ENCODE measurements at places on chromosomes 1 and 21.
A peak's percentile ranks its signal among the peaks of the same experiment; 100 is the strongest.

DNA sequence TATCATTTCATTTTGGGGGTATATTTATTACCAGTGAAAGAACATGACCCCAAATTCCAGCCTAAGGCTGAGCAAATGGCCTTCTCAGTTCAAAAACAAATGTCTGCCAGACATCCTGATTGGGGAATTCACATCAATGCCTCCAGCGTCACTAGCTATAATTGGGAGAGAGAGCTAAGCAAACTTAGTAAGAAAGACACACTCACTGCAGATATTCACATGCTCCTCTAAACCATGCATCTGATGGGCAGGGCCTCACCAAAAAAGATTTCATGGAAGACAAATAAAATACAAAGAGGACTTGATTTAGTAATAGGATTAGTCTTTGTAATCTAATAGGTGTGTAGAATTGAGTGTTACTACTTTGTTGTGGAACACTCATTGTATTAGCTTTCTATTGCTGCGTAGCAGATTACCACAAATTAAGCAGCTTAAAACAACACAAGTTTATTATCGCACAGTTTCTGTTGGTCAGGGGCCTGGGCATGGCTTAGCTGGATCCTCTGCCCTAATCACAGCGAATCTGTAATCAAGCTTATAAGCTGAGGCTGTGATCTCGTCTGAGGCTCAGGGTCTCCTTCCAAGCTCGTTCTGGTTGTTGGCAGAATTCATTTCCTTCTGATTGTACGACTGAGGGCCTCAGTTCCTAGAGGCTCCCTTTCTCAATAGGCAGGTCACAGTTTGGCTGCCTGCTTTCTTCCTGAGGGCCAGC, 243.0 kb downstream of the PBX1 start:
- DNase-seq, result no peak

- DNase-seq, result no peak
Measured at GRCh38 chr1:30808067-30808662, 50.6 kb upstream of the LAPTM5 start.

DNA sequence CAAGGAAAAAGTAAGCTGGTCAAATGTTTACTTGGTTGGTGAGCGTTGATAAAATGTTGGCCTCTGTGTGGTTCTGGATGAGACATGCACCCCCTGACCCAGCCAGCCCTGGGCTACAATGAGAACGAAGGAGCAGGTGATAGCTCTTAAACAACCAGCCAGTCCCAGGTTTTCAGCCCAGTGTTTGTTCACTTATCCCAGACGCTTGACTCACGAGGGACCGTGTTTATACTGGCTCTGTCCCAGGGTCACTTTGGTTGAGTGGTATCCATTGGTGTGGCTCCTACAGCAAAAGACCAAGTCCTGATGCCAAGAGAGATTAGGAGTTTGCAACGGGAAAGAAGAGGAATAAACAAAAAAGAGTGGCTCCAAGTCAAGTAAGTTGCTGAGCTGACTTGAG, 86.9 kb downstream of the KCNJ15 start:
- no peak for DNase-seq

DNA sequence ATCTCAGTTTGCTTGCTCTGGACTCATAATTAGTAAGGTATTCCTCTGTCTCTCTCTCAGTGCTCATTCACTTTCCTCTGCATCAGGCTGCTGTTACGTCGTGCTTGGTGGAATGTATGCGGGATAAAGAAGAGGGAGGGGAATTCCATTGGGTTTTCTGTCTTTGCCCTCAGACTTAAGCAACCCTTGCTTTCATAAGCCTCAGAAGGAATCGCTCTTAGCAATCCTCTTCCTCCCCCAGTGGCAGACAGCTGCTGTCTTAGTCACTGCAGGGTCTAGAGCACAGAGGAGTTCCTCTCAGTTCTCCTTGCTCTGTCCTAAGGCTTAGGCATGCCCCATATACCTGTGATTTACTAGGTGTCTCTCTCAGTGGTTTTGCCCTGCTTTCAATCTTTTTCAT, 19.1 kb upstream of the NTMT2 start:
- DNase-seq, result no peak

DNA sequence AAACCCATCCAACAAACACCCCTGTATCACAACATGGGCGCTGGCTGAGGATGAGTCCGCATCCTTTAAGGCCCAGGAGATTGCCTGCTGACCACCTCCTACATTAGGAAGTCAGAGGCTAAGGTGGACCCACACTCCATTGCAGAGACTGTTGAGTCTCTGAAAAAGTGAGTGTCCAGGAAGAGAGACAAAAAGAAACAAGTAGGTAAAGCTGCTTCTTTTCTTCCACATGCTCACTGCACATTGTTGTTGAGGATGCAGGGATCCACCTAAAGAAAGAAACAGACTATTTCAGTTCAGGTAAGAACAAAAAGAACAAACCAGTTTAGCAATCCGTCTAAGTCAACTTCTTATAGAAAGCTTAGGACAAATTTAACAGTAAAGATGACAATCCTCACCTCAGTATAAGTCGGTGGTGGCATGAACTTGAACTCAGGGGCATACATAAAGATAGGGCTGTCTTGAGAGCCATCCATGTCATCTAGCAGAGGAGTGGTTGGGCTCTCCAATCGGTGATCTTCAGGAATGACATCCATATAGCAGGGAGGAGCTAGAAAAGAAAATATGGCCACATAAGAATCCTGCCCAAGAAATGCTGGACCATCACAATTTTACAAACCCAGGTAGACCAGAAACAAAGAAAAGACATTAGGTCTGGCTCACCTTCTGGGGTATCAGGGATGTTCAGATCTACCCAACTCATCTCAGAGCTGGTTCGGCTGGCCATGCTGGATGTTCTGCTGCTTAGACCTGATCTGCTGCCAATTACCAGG, 2.6 kb downstream of the TXNIP start:
- DNase-seq, result no peak

GRCh38 chr1:180282401-180283044, 52.5 kb downstream of the LHX4 start:
- no peak for DNase-seq

- DNase-seq, result no peak
Measured at GRCh38 chr1:86114816-86115400, 41.7 kb downstream of the COL24A1 start.

DNA sequence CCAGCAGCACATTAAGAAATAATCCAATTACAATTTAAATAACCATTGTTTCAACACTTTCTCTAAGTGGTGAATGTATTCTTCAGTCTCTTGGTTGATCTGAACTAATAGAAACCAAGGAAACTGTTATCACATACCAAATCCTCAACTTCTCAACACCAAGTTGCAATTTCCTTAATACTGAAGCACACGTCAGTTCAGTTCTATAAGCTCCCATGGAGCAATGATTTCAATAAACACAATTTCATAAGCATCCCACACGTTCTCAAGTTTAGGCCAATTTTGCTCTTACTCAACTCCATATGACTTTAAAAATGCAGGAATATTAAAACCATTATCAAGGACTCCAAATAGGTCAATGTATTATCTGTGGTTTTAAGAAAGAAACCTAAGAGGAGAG, 5.8 kb upstream of the ERG start:
- no peak for DNase-seq

DNA sequence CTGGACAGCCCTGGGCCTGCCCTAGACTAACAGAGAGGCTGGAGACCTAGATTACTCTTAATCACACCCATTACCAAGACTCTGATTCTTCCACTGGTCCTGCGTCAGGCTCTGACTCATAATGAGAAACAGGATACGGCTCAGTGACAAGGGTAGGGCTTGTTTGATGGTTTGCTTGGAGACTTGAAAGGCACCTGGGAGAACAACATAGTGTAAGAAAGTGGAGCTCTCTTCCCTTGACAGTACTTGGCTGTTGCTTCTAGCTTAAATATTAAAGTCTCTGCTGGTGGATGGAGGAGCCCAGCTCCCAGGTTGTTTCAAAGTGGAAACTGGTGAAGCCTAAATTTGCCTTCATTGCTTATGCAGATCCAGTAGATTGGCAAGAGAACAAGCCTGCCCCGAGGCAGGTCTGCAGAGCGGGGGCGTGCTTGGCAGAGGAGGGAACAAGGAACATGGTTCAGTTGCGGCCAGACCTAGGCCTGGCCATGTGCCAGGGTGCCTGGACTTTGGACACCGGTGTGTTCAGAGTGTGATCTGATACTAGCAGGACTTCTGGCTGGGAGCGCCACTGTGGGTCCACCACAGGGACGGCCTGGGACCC, 480.6 kb downstream of the CAMTA1 start:
- DNase-seq, result no peak

- no peak for DNase-seq
Measured at GRCh38 chr1:93685918-93686317, 4.3 kb upstream of the BCAR3 start.

DNA sequence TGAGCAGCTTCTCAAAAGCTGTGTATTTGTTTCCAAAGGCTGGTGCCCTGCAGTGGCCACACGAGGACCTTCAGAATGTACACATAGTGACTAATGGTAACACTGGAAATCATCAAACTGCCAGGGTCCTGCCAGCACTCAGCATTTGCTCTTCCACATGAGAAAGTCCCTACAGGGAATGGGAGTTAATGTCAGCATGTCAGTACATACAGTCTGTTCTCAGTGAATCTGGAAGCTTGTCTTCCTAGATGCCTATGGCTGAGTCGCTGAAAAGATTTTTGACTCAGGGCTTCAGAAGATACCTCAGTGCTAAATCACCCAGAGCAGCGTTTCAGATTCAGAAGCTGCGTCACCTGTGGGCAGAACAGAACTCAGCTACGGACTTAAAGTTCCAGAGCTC, 108.2 kb downstream of the CDC7 start:
- no peak for DNase-seq

GRCh38 chr1:51289676-51290488, 40.5 kb downstream of the TTC39A start:
- DNase-seq, result no peak

GRCh38 chr1:180899262-180899661, 13.4 kb upstream of the KIAA1614 start:
- no peak for DNase-seq

GRCh38 chr1:151284013-151284577, 2.0 kb downstream of the ZNF687 start:
- no peak for DNase-seq

- no peak for DNase-seq
Measured at GRCh38 chr1:111404588-111404987, 22.9 kb downstream of the OVGP1 start.

DNA sequence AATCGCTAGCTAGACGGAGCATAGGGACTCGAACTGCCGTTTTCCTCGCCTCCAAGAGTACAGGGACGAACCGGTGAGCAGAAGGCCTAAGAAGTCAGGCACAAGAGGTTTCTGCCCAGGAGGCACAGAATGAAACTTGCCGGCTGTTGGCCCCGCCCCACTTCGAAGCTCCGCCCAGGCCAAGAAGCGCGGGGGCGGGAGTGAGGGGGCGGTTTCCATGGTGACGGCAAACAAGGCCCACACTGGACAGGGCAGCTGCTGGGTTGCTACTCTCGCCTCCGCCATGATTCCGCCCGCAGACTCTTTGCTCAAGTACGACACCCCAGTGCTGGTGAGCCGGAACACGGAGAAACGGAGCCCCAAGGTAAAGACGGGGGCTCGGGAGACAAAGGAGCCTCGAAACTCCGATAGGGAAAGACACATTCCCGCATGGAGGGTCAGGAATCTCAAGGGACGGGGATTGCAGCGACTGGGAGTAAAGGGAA, at the start of gene DNALI1:
Gene DNALI1 (plus strand): TSS at position 229 of the 485 bp plus-strand sequence. CDS start 55 bp downstream, at position 284.
- no peak for DNase-seq

- DNase-seq, result no peak
Measured at GRCh38 chr1:162030759-162031280, 7.2 kb upstream of the OLFML2B start.

DNA sequence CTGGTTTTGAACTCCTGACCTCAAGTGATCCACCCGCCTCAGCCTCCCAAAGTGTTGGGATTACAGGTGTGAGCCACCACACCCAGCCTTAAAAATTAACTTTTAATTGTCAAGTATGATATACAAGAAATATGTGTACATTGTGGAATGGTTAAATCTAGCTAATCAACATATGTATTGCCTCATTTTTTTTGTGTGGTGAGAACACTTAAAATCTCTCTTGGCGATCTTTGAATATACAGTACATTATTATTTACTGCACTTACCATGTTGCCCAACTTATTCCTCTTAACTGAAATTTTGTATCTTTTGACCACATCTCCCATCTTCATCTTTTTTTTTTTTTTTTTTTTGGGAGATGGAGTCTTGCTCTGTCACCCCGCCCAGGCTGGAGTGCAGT, 23.3 kb downstream of the THRAP3 start:
- no peak for DNase-seq

- no peak for DNase-seq
Measured at GRCh38 chr1:45206808-45207623, 611 bp upstream of the ZSWIM5 start.

GRCh38 chr1:201295861-201296260, 12.6 kb downstream of the PKP1 start:
- DNase-seq, result no peak

- no peak for DNase-seq
Measured at GRCh38 chr1:234631721-234632125, 21.7 kb upstream of the IRF2BP2 start.

GRCh38 chr1:48810740-48811139, 34.0 kb upstream of the BEND5 start:
- DNase-seq, result no peak

DNA sequence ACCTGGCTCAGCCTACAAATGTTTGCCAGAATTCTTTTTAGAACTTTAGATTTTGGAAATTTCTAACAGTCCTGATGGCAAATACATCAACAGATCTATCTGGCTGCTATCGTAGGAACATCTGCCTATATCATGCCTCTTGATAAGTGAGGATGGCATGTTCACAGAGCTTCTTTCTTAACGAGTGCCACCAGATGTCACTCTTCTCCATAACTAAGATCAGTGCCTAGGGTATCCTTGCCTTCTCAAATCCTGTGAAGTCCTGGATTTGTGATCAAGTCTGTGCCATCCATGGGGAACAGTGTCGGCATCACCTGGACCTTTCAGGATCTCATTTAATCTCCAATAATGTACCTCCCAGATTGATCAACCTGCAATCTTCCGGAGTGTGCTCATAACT, 36.5 kb upstream of the CD5L start:
- no peak for DNase-seq

- no peak for DNase-seq
Measured at GRCh38 chr1:159000625-159001024, 9.1 kb upstream of the IFI16 start.

- no peak for DNase-seq
Measured at GRCh38 chr1:38481871-38482826, 377.4 kb downstream of the RRAGC start.

DNA sequence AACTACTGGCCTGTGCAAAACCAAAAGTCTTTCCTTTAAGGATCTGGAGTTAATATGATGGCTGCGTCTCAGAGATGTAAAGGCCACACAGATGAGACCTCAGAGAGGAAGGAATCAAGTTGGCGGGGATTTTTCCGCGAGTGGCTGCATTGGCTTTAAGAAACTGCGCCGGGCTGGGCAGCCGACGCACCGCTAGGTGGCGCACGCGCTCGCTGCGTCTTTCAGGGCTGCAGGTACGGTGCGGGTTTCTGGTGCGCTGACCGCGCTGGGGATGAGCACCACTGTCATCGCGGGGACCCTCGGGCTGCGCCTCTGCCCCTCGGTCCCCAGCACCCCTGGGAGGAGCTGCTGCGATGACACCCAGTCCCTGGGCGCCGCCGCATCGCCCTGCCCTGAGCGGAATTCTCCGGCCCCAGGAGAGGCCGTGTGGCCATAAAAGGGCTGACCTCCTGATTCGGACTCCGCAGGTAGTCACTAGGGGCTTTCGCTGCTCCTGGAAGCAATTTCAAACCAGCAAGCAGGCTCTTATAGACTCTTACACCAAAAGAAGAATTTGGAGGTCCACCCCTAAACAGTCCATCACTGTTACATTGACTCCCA, 241.0 kb downstream of the KCNJ6 start:
- DNase-seq, result peak; percentile 35

GRCh38 chr1:113654883-113655282, 104.4 kb downstream of the PHTF1 start:
- no peak for DNase-seq

GRCh38 chr21:19276665-19277064, 873.1 kb upstream of the TMPRSS15 start:
- DNase-seq, result no peak
